ENCODE measurements at places on chromosomes 1 and 21.

GRCh38 chr1:202171292-202172014, 11.1 kb upstream of the PTPN7 start:
- no peak overlapping the region for H3K27ac ChIP-seq
- H3K36me3 ChIP-seq = no peaks in the 10 kb centered on the region
- DNase-seq = no peak
- H3K27me3 ChIP-seq = no peaks in the 10 kb centered on the region
- peaks cover 9% of the 10 kb centered on the region for H3K4me1 ChIP-seq

DNA sequence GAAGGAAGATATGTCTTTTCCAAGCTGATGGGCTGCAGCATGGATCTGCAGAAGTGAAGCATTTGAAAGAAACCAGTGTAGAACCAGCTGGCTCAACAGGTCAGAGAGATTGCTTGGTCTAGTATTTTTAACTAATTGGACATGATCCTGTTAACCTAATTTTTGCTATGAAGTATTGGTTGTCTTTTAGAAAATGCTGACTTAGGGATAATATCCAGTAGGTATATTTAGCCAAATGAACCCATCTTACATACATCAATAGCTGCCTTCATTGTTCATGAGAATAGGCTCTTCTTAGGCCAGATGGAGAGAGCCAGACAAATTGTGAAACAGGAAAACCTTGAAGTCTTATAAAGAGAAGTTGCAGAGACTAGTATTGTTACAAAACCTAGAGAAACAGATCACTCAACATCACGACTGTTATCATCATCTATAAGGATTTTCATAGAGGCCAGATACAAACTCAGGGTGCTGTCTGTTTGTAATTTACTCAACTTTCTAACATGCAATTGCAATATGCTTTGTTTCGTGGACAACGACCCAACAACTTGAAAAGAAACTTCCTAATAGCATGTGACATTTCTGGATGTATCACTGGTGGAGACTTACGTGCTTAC, 148.2 kb downstream of the DISC1 start:
- H3K27ac ChIP-seq = no peak overlapping the region
- peaks cover 3% of the 10 kb centered on the region for H3K36me3 ChIP-seq
- no peaks in the 10 kb centered on the region for H3K4me1 ChIP-seq
- H3K27me3 ChIP-seq = no peaks in the 10 kb centered on the region
- no peak for DNase-seq
- H3K4me3 ChIP-seq = no peak overlapping the region

GRCh38 chr1:76122271-76122670, 47.7 kb downstream of the ST6GALNAC3 start:
- no peaks in the 10 kb centered on the region for H3K4me1 ChIP-seq
- H3K27me3 ChIP-seq = peaks cover 13% of the 10 kb centered on the region
- H3K27ac ChIP-seq = no peak overlapping the region
- DNase-seq = no peak
- no peak overlapping the region for H3K4me3 ChIP-seq

DNA sequence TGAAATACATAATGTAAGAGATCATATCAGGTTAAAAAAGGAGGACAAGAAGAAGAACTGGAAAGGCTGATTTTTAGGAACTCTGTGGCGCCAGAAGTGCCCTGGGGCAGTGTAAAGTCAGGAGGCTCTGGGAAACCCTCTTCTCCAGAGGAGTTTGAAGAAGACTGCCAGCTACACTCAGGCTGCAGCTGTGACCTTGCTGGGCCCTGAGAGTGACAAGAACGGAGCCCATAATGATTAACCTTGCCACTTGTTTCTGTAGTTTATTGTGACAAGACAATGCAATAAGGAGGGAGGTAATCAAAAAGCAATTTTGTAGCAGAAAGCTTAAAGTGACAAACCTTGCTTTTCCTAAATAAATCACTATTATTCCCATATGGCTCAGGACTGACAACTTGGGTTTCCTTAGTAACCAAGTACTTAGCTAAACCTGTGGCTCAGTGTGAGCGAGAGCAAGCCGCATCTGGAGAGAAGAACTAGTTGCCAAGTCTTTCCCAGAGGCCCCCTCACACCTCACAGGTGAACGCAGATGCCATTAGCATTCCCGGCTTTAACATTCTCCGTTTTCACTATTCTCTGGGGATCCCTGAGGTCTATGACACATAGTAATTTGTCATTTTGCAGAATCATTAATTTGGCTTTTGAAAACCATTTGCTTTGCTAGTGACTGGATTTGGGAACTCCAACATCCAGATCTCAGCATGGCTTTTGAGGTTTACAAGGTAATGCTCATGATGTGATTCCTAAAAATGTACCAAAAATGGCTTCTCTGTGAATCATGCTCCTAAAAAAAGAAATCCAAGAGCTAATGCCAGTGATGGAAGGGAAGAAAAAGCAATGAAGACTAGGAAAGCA, 115.9 kb downstream of the OMA1 start:
- H3K4me3 ChIP-seq = no peak overlapping the region
- no peaks in the 10 kb centered on the region for H3K36me3 ChIP-seq
- H3K27ac ChIP-seq = no peak overlapping the region
- no peaks in the 10 kb centered on the region for H3K27me3 ChIP-seq
- H3K4me1 ChIP-seq = no peaks in the 10 kb centered on the region

GRCh38 chr21:45644041-45644906, 749 bp downstream of the PCBP3 start:
- peaks cover 24% of the 10 kb centered on the region for H3K36me3 ChIP-seq
- no peak overlapping the region for H3K27ac ChIP-seq
- H3K4me1 ChIP-seq = peaks cover 8% of the 10 kb centered on the region
- H3K27me3 ChIP-seq = peaks cover 46% of the 10 kb centered on the region
- DNase-seq = peak; percentile 11
- peak overlapping the region; percentile 60 for H3K4me3 ChIP-seq

DNA sequence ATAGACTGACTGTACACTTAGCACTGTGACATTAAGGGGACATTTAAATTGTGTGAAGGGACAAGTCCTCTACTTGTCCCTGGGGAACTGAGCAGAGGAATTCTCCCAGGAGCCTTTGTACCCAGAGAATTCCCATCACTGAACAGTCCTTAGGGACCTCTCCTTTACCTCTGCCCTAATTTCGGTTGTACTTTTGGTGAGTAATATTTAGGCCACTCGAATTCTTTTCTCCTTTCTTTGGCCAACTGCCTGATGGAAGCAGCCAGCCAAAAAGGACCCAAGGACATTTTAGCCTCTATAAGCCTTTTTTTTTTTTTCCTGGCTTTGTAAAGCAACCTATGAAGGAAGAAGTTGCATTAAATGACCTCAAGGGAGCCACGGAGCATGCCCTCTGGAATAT, 71.5 kb downstream of the NR5A2 start:
- no peak overlapping the region for H3K27ac ChIP-seq
- no peak for DNase-seq
- no peaks in the 10 kb centered on the region for H3K4me1 ChIP-seq

DNA sequence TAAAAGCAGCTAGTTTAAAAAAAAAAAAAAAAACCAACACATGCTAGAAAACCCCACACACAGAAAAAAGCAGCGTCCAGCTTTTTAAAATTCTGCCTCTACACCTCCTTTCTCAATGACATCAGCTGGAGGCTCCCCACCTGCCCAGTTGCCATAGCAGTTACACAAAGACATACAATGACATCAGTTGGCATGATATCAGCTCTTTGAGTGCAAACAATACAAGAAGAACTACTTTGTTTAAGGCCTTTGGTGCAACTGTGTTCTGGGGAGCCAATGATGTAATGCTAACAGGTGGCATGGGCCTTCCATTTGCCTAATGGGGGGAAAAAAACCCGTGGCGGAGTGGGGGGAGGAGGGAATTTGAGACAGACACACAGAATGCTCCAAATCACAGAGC, 32.9 kb downstream of the DUSP10 start:
- peaks cover 55% of the 10 kb centered on the region for H3K4me1 ChIP-seq
- H3K27me3 ChIP-seq = no peaks in the 10 kb centered on the region
- H3K4me3 ChIP-seq = peak overlapping the region; percentile 49
- peak overlapping the region; percentile 97 for H3K27ac ChIP-seq
- peaks cover 74% of the 10 kb centered on the region for H3K36me3 ChIP-seq

- peaks cover 1% of the 10 kb centered on the region for H3K4me1 ChIP-seq
- H3K4me3 ChIP-seq = no peak overlapping the region
- H3K27ac ChIP-seq = no peak overlapping the region
- DNase-seq = no peak
- H3K36me3 ChIP-seq = peaks cover 6% of the 10 kb centered on the region
- no peaks in the 10 kb centered on the region for H3K27me3 ChIP-seq
Observed at GRCh38 chr1:42735056-42735455, 5.0 kb downstream of the CLDN19 start.

GRCh38 chr1:23581219-23581618, 21.9 kb upstream of the ID3 start:
- no peak overlapping the region for H3K27ac ChIP-seq
- H3K27me3 ChIP-seq = no peaks in the 10 kb centered on the region
- H3K4me1 ChIP-seq = no peaks in the 10 kb centered on the region
- H3K4me3 ChIP-seq = no peak overlapping the region
- no peaks in the 10 kb centered on the region for H3K36me3 ChIP-seq

DNA sequence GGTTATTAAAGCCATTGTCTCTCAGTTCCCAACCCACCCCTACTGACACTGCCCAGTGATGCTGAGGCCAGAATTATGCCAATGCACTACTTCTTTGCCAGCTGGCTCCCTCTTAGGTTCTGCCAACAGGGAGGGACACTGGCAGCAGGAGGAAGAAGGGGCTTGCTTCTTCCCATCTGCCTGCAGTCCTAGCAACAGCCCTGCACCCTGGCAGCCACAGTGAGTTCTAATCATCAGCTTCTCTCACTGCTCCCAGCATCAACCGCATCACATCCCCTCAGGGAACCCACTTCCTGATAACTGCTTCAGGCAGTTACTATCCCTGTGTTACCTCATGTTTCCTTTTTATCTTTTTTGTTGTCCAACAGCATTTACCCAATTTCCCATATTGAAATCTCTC, 86.2 kb downstream of the UBR4 start:
- no peaks in the 10 kb centered on the region for H3K27me3 ChIP-seq
- H3K36me3 ChIP-seq = peaks cover 71% of the 10 kb centered on the region
- peaks cover 12% of the 10 kb centered on the region for H3K4me1 ChIP-seq
- H3K4me3 ChIP-seq = peak overlapping the region; percentile 63
- peak; percentile 29 for DNase-seq

DNA sequence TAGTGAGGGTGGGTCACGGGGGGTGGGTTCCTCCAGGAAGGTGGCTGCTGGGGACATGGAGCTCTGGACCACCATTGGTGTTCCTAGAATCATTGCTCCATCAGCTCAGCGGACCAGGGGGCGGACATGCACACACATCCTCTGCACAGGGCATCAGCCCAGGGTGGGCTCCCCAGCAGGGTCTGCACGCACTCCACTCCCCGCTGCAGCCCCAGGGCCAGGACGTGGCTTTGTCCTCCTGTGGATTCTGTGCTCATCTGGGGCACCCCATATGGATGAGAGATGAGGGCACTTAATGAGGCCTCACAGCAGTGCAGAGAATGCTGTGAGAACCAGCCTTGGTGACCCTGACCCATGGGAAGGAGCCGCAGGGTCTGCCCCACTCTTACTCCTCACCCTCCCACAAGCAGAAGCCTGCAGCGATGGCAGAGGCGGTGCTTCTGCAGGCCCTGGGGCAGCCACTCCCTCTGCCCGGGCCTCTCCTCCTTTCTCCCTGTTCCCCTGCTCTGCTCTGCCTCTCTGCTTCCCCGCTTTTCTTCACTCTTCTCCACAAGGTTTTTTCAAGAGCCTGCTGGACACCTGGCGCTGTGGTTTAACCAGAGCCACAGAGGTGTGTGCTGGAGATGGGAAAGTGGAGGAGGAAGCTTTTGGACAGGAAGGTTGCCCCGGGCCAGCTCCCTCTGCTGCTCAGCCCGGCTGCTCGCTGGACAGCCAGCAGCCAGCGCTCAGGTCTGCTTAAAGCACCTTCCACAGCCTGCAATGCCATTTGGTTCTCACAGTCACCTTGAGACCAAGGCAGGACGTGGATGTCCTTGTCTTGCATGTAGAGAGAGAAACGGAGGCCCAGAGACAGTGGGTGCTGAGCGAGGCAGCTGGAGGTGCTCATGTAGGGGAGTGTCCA, 26.3 kb upstream of the PCBP3 start:
- H3K27ac ChIP-seq = peak overlapping the region; percentile 84
- H3K4me3 ChIP-seq = peak overlapping the region; percentile 76
- peaks cover 34% of the 10 kb centered on the region for H3K4me1 ChIP-seq
- peaks cover 7% of the 10 kb centered on the region for H3K27me3 ChIP-seq
- H3K36me3 ChIP-seq = peaks cover 10% of the 10 kb centered on the region

DNA sequence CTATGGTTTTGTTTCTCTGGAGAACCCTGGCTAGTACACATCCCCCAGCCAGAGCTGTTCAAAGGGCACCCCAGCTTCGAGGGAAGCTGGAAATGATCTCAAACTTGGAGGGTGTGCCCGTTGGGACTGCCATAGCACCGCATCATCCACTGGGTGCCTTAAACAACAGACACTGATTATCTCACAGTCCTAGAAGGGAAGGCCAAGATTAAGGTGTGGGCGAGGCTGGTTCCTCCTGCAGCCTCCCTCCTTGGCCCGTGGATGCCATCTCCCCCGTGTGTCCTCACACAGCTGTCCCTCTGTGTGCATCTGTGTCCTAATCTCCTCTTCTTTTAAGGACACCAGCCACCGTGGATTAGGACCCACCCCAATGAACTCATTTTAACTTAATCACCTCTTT, 4.2 kb upstream of the IBA57 start:
- H3K4me3 ChIP-seq = no peak overlapping the region
- DNase-seq = no peak
- H3K4me1 ChIP-seq = peaks cover 12% of the 10 kb centered on the region
- no peaks in the 10 kb centered on the region for H3K27me3 ChIP-seq
- no peak overlapping the region for H3K27ac ChIP-seq

DNA sequence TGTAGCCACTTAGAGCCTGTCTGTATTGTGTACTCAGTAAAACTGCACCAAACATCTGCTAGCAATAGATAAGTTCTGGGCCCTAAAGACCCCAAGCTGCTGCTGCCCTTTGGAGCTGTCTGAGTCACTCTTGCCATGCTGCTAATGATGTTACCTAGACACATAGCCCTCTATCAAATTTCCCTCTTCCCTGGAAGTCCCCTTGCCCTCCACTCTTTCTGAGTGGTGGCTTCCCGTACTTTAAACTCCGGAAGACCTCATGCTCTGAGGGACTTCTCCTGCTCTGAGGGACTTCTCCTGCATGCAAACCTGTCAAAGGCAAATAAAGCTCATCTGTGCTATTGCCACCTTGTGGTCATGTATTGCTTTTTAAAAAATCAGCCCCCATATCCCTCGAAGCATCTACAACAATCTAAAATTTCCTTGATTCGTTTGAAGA, 34.0 kb downstream of the FH start:
- peaks cover 15% of the 10 kb centered on the region for H3K27me3 ChIP-seq
- no peak overlapping the region for H3K27ac ChIP-seq
- no peak for DNase-seq
- H3K4me3 ChIP-seq = no peak overlapping the region

Measured in effector memory CD8-positive, alpha-beta T cell (primary cell).